ENCODE measurements at places on chromosomes 4 and X.

DNA sequence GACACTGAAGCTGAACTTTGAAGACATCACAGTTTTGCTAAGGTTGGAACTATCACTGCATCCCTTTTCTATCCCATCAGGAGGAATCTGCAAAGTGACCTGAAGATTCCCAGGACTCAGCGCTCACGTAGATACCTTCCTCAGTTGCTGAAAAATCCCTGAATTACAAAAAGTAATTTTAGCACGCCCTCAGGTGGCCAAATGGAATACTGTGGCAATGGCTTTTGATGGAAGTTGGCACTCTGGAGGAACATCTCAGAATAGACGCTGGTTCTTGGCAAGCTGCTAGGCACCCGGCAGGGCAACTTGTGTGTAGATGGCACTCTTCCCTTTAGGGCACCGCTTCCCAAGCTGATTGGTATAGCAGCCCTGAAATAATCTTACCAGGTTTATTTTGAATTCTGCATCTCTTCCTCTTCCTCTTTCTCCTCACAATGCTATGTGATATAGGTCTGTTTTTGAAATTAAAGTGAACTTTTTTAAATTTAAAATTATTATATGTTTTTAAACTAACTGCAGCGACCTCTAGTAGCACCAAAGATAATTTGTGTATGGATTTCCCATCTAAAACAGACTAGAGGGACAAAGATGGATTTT lies 16.3 kb upstream of the ESX1 start:
- no peak for DNase-seq

- no peak for DNase-seq
Measured at GRCh38 chr4:180197471-180197870, 2045.7 kb upstream of the TENM3 start.

- DNase-seq: no peak
Measured at GRCh38 chr4:99438405-99438780, 3.3 kb upstream of the ADH7 start.

GRCh38 chr4:10983268-10983667 lies 298.7 kb upstream of the CLNK start:
- DNase-seq: no peak

- no peak for DNase-seq
Measured at GRCh38 chr4:186244835-186245234, 17.5 kb downstream of the KLKB1 start.

GRCh38 chrX:112643721-112644120 lies 36.0 kb downstream of the LHFPL1 start:
- no peak for DNase-seq

- no peak for DNase-seq
Measured at GRCh38 chrX:39497702-39498265, 600.0 kb downstream of the BCOR start.

DNA sequence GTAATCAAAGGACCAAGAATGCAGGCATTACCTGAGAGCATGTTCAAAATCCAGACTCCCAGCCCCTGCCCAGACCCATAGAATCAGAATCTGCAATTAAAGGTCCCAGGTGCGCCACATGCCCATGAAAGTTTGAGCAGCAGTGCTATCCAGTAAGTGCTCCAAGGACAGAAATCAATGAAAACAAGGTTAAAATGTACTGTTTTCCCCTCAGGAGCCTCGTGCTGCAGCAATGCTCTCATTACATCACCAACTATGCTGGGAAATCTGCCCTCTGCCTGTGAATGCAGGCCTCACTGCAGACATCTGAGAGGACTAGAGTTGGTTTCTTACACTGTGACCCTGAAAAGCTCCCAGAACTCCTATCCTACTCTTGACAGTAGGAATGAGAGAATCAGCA lies 21.1 kb downstream of the ANXA5 start:
- DNase-seq: no peak

GRCh38 chr4:101171747-101172146 lies 175.6 kb downstream of the PPP3CA start:
- DNase-seq: no peak

DNA sequence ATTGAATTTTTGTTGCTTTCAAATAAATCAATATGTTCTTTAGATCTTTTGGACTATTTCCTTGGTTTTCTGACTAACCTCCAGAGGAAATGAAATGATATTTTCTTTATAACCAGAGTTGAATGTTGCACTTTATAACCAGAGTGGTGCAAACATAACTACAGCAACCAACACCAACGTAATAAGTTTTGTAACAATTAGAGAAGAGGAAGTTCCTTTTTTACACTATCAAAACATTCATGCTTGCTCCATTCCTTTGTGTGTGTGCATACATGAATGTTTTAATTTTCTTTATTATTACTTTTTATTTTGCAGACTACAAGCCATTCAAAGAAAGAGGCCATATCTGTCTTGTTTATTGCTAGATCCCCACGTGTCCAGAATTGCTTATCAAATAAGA lies 193.0 kb upstream of the PPP3CA start:
- no peak for DNase-seq

GRCh38 chr4:25098964-25099891 lies 61.0 kb downstream of the SEPSECS start:
- no peak for DNase-seq

GRCh38 chr4:85039526-85039925 lies 73.0 kb upstream of the WDFY3 start:
- no peak for DNase-seq

- no peak for DNase-seq
Measured at GRCh38 chr4:140138428-140138827, 15.6 kb downstream of the MAML3 start.

DNA sequence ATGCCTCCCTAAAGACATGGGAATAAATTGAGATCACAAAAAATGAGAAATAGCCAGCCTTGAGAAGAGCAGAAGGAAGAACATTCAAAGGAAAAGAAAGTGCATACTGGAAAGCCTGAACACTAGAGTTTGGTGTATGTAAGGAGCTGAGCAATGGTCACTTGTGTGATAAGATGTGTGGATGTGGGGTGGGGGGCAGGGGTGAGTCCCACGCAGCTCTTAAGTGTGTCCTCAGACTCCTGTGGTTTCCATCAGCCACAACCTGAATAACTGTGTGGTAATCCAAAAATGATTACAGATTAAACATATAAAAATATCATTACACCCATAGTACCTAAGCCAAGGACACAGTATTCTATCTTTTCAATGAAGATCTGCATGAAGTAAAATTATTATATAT lies 59.9 kb downstream of the ELOVL6 start:
- no peak for DNase-seq

DNA sequence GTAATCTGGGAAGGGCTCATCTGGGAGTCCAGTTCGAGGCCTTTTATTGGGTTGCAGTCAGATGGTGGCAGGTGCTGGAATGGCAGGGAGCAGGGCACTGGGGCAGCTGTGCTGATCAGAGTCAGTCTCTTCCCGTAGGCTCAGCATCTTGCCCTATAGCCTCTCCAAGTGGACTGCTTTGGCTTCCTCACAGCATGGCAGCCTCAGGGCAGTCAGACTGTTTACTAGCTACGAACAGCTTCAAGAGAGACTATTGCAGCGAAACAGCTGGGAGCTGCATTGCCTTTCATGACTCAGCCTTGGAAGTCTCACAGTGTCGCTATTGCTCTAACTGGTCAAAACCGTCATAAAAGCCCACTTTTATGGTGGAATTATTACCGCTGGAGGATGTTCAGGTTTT lies 26.8 kb upstream of the DUSP21 start:
- no peak for DNase-seq

- no peak for DNase-seq
Measured at GRCh38 chr4:109608879-109609278, 48.8 kb downstream of the MCUB start.

- DNase-seq: no peak
Measured at GRCh38 chr4:123744664-123745290, 348.2 kb downstream of the SPRY1 start.

All from activated T-helper 1 cell treated with Interleukin-2 at 50 U/mL for 16 hours (primary cell).